Activated CD8-positive, alpha-beta T cell treated with anti-CD3 and anti-CD28 coated beads for 36 hours (primary cell): ENCODE measurements at places on chromosomes 3 and 15.

- no peak for DNase-seq
These were observed 15.9 kb downstream of the LMCD1 start for GRCh38 chr3:8517487-8517886.

GRCh38 chr15:85307687-85308045 is 72.7 kb upstream of the AKAP13 start:
- no peak for DNase-seq

- peak; percentile 93 for DNase-seq
These were observed at the start of gene CD47 for GRCh38 chr3:108090701-108091497. TSS of gene CD47 (minus strand) at chr3:108091031. CDS start at chr3:108090908, 123 bp downstream.

DNA sequence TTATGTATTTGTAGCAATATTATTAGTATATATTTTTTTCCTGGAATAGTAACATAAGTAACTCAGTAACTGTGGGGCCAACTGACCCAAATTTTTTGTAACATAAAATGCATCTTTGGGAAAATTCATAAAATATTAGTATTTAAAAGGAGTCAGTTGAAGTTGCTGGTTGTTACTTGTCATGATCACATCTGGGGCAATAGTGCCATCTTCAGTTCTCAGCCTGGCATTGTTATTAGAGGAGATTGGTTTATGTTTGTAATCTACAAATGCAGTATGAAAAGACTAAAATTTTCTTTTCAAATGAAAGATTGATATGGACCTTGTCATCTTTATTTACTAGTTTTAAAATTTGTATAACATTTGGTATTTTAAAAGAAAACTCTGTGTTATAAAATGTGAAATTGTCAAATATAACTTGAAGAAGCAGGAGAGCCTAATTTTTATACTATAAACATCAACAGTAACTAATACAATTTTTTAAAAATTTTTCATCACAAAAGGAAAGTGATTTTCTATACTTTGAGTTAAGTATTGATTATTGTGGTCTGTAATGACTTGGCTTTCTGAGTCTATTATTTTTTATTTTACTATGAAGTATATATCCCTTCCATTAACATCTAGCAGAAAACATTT is 38.8 kb upstream of the MLF1 start:
- peak; percentile 6 for DNase-seq

DNA sequence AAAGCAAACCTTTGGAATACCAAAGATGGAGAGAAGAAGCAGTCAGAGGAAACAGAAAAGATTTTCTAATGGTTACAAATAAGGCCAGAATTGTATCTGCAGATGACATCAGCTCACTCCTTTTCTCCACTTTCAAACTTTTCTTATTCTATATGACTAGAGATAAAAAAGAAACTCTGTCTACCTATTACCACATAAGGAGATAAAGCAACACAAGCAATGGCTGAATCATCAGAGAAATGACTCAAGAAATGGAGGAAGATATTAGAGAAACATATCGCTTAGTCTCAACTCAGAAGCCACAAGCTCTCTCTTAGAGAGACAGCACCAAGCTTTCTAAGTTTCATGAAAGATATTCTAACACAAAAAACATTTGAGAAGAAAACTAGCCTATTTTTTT is 784.0 kb downstream of the ZPLD1 start:
- DNase-seq = no peak

DNA sequence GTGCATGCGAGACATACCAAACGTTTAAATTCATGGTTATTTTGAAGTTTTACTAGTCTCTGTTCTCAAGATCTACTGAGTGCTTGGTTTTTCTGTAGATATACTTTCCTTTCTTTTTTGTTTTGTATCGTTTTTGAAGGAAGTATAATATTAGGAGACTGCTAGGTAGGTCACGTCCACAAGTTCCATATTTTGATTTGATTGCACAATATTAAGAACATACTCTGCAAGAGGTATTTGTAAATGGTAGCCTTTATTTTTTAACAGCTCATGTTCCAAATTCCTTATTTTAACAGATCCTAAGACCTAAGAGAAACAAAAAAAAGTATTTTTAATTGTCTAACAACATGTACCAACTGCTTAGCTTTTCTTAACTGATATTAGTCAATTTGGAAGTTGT is 156.7 kb downstream of the SERPINI1 start:
- DNase-seq = no peak

DNA sequence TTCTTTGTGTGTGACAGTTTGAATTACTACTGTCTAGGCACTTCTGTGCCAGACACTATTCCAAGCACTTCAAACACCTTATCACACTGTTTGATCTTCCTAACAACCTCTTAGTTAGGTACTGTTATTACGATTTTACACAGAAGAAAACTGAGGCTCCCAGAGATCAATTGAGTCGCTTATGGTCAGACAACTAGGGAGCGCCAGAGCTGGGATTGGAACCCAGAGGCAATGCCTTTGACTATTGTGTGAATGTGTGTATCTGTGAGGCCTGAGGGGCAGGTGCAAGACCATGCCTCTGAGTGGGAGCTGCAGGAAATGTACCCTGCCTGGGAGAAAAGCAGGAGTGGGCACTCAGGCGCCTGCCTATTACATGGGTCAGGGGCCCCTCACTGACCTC is 1.8 kb downstream of the TRH start:
- DNase-seq = no peak

DNA sequence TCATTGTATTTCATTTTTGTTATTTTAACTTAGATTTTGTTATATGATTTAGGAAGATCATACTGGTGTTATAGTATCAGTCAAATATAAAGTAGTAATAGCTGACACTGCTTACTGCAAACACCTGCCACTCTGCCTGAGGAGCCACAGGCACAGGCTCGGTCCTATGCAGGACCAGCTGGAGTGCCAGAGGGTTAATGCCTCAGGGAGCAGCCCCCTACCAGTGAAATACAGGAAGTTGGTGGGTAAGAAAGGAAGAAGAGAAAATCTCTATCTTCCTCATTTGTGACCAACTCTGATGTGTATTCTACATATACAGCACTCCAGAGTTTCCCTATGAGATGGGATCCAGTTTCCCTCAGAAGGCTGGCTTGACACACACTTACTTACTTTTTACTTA is 593.3 kb downstream of the UNC13C start:
- no peak for DNase-seq

DNA sequence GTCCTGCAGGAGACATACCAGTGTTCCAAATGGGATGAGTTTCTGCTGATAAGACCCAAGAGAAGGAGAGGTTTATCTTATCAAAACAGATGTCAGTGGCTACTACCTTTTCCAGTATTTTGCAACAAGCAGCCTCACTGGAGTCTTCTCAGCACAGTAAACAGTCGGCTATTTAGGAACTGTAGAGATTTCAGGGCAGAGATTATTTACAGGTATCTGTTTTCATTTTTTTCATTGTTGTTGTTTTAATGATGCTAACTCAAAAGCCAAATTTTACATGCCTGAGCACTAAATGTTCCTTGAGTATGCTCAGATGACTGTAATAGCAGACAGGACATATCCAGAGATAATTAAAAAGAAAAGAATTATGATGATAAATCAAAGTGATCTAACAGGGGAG is 252.1 kb downstream of the EPHA6 start:
- no peak for DNase-seq

DNA sequence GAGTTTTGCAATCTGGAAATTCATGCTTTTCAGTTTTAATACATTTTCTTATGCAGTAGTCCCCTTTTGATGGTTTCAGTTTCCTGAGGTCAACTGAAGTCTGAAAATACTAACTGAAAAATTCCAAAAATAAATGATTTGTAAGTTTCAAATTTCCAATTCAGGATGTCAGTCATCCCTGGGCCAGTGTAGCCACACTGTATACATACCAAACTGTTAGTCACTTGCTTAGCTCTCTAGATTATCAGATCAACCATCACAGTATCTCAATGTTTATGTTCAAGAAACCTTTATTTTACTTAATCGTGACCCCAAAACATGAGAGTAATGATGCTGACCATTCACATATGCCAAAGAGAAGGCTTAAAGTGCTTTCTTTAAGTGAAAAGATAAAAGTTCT is 715.5 kb downstream of the GBE1 start:
- DNase-seq = no peak

DNA sequence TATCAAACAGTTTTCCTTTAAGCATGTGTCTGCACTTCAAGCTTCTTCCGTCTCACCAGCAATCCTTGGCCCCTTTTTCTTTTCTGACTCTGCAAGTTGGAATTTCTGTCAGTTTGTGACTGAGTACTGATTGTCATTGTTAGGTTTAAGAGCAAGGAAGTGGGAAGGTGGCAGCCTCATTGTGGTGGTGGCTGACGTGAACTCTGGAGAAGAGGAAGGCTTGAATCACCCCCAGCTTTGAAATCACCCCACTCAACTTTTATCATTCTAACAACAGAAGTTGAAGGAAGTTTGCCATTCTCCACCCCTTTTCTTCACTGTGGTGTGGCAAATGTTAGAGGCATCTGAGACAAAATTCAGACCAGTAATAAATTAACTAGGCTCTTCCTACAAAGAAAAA is 231.6 kb upstream of the AGTR1 start:
- no peak for DNase-seq

GRCh38 chr3:144018776-144019175 is 47.2 kb downstream of the DIPK2A start:
- DNase-seq = no peak

- DNase-seq = peak; percentile 99
These were observed at the start of the genes CHCHD4 and TMEM43 for GRCh38 chr3:14124615-14125192. TSS of gene CHCHD4 (minus strand) at chr3:14124870. CDS start at chr3:14124676, 194 bp downstream. TSS of gene TMEM43 (plus strand) at chr3:14125052. CDS start at chr3:14125194, 142 bp downstream.

DNA sequence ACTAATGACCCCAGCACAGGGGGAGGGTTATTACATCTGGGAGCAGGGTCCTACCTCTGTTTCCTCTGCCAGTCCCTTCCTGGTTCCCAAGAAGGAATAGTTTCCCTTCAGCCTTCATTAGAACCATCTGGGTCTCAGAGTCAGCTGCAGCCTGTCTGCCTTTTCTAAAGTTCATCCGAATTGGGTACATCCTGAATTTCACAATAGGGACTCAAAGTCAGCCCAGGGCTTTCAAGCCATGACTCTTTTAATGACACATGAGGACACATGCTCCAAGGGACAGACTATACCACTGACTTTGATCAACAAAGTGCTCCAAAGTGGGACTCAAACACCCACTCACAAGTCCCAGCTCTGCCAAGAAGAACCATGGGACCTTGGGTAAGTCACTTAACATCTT is 12.7 kb upstream of the CRABP1 start:
- no peak for DNase-seq

GRCh38 chr3:55487381-55488241 is 505 bp upstream of the WNT5A start:
- no peak for DNase-seq

DNA sequence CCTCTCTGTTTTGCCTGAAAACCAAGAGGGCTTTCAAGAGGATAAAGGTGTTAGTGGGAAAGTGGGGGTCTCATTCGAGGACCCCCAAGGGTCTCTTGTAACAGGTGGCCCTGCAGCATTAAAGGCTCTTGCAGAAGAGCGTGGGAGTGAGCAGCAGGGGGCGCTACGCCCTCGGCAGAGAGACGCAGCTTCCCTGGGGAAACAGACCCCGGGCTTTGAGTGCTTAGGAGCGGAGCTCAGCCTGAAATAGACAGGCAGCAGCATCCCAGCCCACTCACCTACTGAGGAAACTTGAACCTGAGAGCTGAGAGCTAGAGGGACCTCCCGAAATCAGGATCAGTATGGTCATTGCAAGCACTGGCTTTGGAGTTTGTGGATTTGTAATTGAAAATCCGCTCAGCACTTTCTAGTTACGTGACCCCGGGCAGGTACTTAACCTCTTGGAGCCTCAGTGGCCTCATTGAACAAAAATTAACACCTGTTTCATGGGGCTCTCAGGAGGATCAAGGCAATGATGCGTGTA is 25.7 kb downstream of the RPLP1 start:
- peak; percentile 66 for DNase-seq

DNA sequence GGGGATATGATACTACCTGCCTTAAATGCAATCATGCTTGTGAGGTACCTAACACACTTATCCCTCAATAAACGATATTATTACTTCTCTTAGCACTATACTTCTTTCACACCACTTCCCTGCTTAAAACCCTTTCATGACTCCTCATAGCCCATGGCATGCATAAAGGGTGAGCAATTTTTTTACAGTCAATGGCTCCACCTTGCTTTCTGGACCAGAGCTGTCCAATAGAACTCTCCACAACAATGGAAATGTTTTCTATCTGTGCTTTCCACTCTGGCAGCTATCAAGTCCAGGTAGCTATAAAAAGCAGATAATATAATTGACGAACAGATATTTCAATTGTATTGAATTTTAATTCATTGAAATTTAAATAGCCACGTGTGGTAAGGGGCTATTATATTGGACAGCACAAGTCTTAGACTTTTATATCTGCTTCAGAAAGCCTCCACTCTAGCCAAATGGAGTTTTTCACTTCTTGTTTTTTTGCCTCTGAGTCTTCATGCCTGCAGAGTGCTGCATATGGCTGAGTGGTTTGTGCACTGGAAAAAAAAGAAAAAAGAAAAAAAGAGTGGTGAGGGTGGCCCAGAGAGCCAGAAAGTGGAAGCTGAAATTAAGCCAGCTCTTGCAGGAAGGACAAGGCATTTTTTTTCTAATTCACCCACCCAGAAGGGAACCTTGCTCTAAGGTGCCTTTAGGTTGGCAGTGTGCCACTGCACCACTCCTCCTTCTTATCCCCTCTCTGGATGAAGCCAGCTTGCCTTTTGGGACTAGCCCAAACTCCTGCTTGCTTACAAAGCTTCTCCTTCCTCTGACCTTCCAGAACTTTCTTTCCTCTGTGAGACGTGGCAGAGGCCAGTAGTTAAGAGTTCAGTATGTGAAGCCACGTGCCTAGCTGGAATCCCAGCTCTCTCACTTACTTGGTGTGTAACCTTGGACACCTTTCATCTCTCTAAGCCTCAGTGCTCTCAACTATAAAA is 239.0 kb upstream of the LRTM1 start:
- no peak for DNase-seq

- DNase-seq = no peak
These were observed 71.5 kb downstream of the CERS3 start for GRCh38 chr15:100457201-100457600.

DNA sequence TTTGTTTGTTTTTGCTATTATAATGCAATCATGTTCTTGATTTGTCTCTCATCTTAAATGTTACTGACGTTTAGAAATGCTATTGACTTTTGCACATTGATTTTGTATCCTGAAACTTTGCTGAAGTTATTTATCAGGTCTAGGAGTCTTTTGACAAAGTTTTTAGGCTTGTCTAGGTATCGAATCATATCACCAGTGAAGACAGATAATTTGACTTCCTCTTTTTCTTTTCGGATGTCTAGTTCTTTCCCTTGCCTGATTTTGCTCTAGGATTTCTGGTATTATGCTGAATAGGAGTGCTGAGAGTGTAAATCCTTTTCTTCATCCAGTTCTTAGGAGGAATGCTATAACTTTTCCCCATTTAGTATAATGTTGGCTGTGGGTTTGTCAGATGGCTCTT is 719.7 kb upstream of the BCHE start:
- no peak for DNase-seq

DNA sequence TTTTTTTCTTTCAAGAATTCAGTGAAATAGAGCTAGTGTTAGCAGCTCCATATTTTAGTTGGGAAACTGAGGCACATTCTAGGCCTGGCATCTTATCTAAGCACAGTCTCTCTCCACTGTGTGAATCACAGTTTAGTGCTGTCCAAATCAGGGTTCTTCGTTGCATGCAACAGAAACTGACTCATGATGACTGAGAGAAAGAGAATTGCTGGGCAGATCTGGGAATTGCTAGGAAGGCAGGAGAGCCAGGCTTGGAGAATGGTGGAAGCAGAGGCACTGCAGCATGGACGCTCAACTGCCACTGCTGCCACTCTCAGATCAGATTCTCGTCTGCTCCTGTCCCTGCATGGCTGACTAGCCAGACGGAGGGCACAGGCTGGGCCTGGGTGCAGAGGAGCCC is 40.7 kb upstream of the CHST2 start:
- DNase-seq = no peak

- DNase-seq = no peak
These were observed 19.1 kb downstream of the GPR160 start for GRCh38 chr3:170056710-170057454.
